ENCODE measurements at places on chromosomes 6 and 20. TPM values are rescaled to one million over a fixed set of nuclear protein-coding genes. Genes with fewer than 3 reads are reported as not detected.

Gene ENPP4
- polyA plus RNA-seq, result 2.2 TPM

DNA sequence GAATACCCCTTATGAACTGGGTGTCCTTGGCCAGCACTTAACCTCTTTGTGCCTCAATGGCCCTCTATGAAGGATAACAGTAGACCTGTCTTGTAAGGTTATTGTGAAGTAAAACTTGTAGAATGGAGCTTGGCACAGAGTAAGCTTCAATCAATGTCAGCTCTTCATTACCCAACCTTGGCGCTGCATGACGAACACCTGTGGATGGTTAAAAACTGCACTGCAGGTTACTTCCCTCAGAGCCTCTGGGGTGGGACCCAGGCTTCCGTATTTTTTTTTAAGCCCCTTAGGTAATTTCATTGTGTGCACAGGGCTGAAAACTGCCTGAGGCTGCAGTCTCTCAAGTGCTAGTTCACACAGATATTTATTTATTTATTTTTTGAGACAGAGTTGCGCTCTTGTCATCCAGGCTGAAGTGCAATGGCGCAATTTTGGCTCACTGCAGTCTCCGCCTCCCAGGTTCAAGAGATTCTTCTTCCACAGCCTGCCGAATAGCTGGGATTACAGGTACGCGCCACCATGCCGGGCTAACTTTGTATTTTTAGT is 42.8 kb upstream of the SLC23A2 start:
- DNase-seq, result no peak

Gene PDYN
- polyA plus RNA-seq, result 0.21 TPM

DNA sequence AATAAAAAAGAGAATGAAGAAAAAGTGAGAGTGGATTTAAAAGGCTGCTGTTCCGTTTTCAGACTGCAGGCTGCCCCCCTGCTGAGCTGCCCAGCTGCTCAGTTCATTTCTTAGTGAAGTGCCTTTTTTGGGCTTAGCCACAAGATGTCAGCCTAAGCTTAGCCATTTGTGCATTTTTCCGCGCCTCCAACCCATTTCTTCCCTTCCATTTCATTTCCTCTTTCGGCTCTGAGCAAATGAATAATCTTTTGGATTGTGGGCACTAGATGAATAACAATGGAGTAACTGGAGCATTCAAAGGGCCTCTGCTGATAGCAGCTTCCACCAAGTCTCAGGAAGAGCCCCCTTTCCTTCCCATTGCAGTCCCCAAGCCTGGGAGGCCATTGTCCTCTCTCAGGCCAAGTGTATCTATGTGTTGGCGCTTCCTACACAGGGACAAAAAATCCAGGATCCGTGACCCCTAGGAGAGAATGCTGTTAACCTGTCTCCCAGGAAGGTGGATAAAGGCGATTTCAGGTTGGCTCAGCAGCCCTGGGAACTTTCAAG is 83.5 kb upstream of the SPTLC3 start:
- peak; percentile 85 for DNase-seq

Gene GSTA2
- polyA plus RNA-seq, result not detected

Gene ADGRF4
- polyA plus RNA-seq, result not detected

DNA sequence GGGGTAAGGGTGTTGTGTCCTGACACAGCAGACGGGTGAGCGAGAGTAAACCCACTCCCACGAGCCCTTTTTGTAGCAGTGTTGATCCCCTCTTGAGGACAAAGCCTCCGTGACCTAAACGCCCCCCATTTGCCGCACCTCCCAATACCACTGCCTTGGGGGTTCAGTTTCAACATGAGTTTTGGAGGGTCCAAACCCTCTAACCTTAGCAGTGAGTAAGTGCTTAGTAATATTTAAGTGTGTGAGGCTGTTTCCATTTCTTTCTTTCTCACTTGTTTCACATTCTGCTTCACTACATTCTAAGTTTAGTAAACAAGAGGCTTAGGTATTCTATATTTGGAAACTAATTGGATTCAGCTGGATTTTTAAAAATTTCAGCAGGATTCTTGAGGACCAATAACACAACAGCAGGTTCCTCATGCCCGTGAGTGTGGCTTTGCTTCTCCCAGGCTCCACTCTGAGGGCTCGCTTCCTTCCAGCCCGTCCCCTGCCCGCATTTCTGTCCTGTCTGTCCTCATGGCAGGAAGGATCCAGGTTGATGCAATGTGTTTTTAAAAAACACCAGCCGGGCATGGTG is 41.2 kb downstream of the SNX9 start:
- no peak for DNase-seq

- no peak for DNase-seq
Observed at GRCh38 chr20:14879020-14879697, 541.7 kb upstream of the FLRT3 start.

- no peak for DNase-seq
Observed at GRCh38 chr6:30991891-30992290, 8.4 kb downstream of the MUC21 start.
